ENCODE measurements at places on chromosomes 6 and 20.

DNA sequence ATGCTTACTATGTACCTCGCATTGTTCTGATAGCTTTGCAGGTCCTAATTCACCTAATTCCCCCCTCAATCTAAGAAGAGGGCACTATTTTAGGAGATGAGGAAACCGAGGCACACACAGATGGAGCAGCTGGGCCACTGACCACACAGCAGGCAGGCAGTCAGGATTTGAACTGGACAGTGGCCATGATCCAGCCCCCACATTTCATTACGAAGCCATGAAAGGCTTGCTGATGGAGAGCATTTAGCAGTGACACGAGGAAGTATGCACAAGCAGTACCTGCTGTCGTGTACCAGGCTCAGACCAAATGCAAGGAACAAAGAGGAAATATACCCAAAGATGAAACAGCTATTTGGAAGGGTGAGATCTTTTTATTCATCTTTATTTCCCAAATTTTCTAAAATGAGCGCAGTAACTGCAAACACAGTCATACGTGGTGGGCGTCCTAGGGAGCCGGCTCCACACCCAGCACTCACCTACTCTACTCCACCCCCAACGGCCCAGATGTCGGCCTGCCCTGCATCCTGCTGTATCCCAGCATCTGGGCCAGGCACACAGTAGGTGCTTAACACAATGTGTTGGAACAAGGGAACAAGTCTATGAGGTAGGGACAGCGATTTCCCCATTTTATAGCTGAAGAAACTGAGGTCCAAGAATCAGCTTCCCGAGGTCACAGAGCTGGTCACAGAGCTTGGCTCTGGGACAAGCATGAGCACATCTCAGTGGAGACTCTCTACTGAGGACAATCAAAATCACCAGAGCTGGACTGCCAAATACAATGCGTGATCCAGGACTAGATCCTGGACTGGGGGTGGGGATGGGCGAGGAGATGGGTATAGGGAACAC is 15.0 kb downstream of the PREX1 start:
- no peak for DNase-seq

GRCh38 chr6:43436577-43437282 is 9.4 kb downstream of the ABCC10 start:
- no peak for DNase-seq

DNA sequence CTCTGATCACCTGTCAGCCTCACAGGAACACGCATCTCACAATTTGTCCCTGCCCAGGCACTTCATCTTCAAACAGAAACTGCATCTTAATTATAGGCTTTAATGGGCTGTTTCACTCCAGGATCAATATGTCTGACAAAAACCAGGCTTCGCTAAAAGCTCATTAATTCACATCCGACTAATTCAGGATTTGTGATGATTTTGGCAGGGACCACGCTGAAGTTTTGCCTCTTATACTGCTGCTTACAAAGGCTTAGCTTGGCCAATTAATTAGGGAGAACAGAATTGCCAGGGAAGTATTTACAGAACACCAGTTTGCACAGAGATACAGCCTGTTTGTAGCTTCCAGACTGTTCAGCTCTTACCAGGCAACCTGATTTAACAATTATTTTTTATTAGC is 541.0 kb upstream of the SPTLC3 start:
- no peak for DNase-seq

DNA sequence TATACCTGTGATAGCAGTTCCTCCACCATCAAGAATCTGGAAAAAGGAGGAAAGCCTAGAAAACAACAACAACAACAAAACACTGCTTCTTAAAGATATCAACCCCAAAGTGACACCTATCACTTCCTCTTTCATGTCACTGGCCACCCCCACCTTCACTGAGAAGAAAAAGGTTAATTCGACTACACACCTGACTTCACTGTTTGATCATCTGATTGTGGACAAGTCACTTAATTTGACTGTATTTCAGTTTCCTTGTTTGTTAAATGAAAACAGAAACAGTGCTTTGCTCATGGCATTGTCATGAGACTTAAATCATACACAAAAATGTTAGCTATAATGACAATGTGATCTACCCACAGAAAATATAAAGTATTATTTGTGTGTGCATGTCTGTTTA is 280.6 kb upstream of the SULF2 start:
- DNase-seq, result no peak

- no peak for DNase-seq
These were observed 23.3 kb downstream of the C20orf173 start for GRCh38 chr20:35506179-35506578.

DNA sequence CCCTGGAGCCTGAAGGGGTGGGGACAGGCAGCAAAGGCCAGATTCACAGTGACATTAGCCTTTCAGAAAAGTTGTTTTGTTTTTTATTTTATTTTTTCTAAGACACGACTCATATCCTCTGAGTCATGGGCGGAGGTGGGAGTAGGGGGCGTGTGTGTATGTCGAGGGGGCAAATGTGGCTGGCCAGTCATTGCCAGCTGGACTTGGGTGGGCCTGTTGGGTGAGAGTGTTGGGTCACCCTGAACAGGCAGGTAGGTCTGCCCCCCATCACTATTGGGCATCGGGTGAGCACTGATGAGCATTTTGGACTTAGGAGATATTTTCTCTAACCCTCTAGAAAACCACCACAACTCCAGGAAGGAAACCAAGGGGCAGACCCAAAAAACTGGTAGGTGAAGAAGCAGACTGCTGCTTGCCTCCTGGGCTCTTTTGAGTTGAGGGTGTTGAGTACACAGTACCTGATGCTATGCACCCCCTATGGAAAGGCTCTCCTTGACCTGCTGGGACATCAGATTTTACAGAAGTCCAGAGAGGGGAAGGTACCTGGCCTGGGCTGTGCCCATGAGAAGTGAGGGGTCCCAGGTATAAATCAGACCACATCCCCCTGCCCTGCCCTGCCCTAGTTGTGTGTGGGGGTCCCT is 5.6 kb downstream of the SMIM29 start:
- DNase-seq, result no peak

DNA sequence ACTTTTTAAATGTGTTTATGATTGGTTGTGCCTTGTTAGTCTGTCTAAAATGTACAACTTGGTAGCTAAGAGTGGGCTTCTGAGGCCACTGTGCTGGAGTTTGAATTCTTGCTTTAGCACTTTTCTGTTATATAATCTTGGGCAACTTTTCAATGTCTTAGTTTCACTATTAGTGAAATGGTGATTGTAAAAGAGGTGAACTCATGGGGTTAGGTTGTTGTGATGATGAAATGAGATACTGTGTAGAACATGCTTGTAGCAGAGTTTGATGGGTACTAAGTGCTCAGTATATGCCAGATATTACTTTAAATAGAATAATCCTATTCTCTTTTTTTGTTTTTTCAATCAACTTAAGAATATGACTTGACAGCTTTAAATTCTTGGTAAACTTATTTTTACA is 624.7 kb downstream of the CD109 start:
- DNase-seq, result no peak

DNA sequence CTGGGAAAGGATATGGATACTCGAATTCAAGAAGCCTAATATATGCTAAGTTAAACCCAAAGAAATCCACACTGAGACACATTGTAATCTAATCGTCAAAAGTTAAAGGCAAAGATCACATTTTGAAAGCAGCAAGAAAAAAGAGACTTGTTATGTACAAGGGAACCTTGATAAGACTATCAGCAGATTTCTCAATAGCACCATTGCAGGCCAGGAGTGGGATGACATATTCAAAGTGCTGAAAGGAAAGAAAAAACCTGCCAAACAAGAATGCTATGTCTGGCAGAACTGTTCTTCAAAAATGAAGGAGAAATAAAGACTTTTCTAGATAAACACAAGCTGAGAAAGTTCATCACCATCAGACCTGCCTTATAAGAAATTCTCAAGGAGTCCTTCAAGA is 75.2 kb downstream of the COL21A1 start:
- no peak for DNase-seq

Data from D721Med (cell line).